Muscle of arm (tissue), 14 donors: ENCODE measurements at places on chromosomes 1 and 21. TPM values are rescaled to one million over a fixed set of nuclear protein-coding genes. Genes with fewer than 3 reads are reported as not detected.
A peak's percentile ranks its signal among the peaks of the same experiment; 100 is the strongest.

CRB1 gene
- 0.30 TPM for polyA plus RNA-seq

LCE1E gene
- not detected for polyA plus RNA-seq

DNA sequence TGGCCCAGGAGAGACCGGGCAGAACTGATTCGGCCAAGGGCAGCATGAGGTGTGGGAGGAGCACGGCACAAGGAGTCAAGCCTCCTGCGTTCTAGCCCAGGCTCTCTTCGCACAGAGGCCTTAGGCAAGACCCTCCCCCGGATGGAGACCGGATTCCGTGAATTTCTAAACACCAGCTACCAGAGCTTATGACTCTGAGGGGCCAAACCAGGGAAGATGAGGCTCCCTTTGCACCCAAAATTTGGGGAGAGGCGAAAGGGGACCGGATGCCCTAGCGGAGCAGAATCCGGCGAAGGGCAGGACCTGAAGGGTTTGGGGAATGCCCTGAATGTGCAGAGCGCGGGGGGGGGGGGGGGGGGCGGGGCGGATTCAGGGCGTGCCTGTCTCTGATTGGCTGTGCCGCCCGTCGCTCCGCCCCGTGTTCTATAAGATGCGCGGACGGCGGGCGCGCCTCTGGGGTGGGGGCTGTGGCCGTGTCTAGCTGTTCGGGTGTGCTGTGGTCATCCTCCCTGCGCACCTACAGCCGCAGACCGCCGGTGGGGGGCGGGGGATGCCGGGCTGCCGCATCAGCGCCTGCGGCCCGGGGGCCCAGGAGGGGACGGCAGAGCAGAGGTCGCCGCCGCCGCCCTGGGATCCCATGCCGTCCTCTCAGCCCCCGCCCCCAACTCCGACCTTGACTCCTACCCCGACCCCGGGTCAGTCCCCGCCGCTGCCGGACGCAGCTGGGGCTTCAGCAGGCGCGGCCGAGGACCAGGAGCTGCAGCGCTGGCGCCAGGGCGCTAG, at the start of gene TRNP1:
TSS of gene TRNP1 (plus strand) at position 456 of the 783 bp plus-strand sequence. CDS start at position 551, 95 bp downstream.
- DNase-seq = peak; percentile 45

- no peak for DNase-seq
Observed at GRCh38 chr1:37831109-37831508, 23.1 kb upstream of the YRDC start.

CELA2B gene
- 4.9 TPM for polyA plus RNA-seq

DNA sequence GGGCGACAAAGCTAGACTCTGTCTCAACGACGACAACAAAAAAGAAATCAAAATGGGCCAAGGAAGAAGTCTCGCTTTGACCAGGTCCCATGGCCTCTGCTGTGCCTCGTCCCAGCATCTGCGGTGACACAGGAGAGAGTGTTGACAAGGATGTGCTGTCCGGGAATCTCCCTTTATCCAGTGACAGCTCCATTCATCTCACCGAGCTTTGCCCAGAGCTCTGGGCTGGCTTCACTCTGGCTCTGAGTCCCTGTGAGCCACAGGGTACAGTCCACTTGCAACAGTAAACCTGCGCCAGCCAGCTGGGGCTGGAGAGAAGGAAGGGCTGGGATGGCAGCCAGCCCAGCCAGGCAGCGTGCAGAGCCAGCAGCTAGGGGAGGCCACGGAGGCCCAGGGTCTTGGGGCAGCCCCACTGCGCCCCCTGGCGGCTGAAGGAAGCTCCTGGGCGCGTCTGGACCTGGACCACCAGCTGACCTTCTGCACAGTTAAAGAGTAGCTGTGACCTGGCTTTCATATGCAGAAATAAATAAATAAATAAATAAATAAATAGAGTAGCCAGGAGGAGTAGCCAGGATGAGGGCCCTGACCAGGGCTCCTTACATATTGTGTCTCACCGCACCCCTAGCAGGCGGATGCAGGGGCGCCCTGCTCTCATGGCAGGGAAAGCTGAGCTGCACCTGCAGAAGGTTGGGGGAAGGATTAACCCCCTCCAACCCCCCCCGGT, 29.7 kb downstream of the ENO1 start:
- peak; percentile 89 for DNase-seq

ANKRD65 gene
- 10.7 TPM for polyA plus RNA-seq

- DNase-seq = peak; percentile 56
Observed at GRCh38 chr21:44461464-44462001, 6.2 kb downstream of the LRRC3 start.

DNA sequence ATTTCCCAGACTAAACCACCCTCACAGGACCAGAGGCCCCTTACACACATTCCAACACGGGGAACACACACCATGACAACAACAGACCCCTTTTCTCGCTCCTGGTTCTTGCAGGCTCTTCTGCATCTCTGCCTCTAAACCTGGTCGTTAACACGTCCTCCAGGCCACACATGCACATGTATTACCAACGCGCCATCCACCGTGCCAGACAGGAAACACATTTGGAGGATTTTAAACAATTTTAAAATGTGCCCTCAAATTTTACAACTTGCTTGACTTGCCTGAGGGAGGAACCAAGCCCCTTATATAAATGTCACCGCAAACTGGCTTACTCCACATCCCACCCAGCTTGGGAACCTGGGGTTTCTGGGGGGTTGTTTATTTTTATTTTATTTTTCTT, 16.9 kb upstream of the EFNA1 start:
- DNase-seq = no peak

- DNase-seq = no peak
Observed at GRCh38 chr1:50531601-50532000, 108.4 kb upstream of the DMRTA2 start.

DNA sequence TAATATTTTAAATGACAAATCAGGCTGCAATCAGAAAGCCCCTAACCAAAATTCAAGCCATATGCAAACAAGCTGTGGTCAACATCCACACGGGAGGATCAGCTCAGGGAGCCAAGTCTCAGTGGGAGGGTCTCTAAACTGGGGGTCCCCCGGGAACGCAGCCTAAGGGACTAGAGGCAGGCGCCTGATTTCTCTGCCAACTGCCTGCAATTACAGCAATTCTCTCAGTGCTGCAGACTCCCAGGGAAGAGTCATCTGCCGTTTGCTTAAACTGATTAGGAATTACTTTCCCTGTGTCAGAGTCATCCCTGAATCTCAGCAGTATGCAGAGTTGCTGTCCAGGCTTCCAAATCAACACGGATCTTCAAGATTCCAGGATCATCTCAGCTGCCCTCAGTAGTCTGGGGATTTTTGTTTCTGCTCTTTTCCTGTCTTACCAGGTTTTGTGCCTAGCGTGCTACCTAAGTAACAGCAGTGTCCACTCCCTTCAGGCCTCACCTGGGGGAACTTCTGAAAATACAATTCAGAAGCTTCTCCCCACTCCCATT, 247.8 kb downstream of the RRAGC start:
- no peak for DNase-seq

GJC2 gene
- 1.1 TPM for polyA plus RNA-seq
